ENCODE measurements at places on chromosomes 1 and 21.

DNA sequence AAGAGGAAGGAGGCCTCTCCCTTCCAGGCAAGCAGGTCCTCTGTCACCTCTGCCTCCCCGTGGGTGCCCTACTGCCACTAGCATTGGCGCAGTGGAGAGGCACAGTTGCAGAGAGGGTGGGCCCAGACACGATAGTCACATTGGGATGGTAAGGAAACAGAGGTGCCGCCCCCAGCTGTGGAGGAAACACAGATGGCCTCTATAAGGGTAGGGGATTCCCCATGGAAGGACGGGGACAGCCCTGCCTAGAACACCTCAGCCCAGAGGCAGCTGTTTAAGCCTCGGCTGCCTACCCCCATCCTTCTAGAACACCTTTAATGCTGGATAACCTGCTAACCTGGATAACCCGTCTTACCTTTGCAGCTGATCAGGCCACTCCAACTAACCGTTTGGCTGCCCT lies 65.7 kb upstream of the CNTN2 start:
- DNase-seq, result no peak

DNA sequence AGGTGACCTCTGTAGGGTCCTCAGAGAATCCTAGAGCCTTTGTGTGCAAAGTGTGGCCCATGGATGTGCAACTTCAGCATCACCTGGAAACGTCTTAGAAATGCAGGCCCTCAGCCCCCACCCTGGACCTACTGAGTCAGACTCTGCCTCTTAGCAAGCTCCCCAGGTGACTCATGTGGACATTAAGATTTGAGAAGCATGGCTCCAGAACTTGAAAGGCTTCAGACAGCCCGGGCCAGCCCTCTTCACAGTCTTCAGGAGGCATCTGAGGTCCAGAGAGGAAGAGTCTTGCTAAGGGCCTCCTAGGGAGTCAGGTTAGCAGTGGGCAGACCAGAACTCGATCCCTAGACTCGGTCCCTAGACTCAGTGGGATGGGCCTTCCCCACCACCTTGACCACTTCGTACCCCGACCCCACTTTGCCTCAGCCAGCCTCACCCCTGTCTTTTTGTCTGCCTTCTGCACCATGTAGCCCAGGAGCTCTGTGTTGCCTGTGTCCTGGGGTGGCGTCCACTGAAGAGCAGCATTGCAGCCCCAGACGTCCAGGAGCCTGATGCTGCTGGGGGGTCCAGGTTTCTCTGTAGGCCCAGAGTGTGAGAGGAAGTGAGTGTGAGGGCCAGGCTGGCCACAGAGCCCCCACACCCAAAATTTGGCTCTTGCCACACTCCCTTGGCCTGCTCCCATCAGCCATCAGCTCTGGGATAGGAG lies 4.8 kb downstream of the MYBPH start:
- DNase-seq, result no peak

DNA sequence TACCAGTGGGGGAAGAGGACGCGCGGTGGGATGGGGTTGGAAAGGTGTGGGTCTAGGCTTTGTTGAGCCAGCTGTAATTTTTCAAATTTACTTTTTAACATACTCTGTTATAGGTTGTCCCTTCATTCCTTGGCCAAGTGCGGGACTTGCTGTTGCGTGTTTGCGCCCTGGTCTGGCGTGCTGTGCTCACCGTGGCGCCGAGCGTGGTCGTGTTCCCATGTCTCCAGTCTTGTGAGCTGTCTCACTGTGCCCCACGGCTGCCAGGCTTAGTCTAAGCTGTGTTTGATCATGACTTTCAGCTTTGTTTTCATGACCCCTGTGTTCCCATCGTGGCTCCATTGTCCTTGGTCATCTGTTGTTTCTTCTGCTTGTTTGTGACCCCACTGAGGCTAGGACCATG lies 26.0 kb downstream of the TRAPPC10 start:
- no peak for DNase-seq

DNA sequence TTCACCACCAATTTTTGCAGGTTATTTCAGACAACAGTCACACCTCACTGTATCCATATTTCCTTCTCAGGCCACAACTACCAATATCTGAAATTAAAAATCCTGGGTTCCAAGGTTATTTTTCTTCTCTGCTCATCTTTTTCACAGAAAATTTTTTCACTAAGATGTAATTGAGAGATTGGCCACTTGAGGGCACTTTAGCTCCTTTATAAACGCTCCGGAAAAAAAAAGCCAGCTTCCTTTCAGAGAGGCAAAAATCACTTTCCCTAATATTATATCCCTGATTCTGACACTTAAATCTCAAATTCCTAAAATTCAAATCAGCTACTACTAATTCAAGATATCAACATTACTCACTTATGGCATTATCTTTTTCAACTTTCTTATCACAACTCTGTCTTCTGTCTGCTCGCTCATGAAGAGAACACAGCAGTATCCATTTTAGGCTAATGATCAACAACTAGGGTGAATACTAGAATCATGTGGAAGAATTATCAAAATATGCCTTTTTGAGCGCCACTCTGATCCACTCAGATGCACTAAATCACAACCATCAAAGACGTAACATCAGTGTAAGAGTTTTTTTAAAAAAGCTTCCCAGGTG lies 101.4 kb upstream of the RGS1 start:
- no peak for DNase-seq

- no peak for DNase-seq
Measured at GRCh38 chr1:69498711-69499110, 69.0 kb upstream of the LRRC7 start.

DNA sequence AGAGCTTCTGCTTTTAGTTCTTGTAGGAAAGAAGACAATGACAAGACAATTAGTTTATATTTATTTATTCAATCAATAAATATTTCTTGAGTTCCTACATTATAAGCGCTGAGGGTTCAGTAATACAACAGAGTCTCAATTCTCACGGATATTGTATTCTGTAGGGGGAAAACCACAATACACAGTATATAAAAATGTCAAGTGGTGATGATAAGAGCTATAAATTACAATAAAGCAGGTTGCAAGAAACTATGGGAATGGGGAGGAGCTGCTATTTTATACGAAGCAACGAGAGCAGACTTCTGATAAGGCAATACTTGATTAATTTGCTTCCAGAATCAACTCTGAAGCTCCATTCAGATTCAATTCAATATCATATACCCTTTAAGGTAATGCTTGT lies 10.6 kb upstream of the XCL1 start:
- no peak for DNase-seq

GRCh38 chr1:173137107-173137706 lies 69.9 kb downstream of the TNFSF4 start:
- no peak for DNase-seq
